Ovary (tissue), 10 donors: ENCODE measurements at places on chromosomes 7 and 10. TPM values are rescaled to one million over a fixed set of nuclear protein-coding genes. Genes with fewer than 3 reads are reported as not detected.

- no peaks in the 10 kb centered on the region for H3K27me3 ChIP-seq
- H3K27ac ChIP-seq: no peak overlapping the region
- no peak for DNase-seq
- peaks cover 3% of the 10 kb centered on the region for H3K4me1 ChIP-seq
- no peaks in the 10 kb centered on the region for H3K36me3 ChIP-seq
These were observed 17.2 kb upstream of the GATA3 start for GRCh38 chr10:8037199-8037801.

DNA sequence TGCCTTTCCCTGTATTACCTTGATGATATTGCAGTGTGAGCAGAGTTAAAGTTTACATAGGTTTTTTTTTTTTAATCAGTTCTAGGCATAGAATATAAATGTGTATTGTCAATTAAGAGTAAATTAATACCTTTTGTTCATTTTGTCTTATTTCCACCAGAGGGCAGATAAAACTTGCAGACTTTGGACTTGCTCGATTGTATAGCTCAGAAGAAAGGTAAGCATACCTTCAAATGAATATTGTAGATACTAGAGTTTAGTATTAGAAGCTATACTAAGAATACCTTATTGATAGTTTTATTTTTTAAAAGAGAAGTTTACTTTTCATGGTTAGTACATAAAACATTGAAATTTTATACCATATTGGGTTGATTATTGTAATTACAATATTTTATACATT, 86.8 kb downstream of the MPLKIP start:
- H3K27me3 ChIP-seq: no peaks in the 10 kb centered on the region
- no peak overlapping the region for H3K27ac ChIP-seq
- no peak for DNase-seq
- H3K4me3 ChIP-seq: no peak overlapping the region

DNA sequence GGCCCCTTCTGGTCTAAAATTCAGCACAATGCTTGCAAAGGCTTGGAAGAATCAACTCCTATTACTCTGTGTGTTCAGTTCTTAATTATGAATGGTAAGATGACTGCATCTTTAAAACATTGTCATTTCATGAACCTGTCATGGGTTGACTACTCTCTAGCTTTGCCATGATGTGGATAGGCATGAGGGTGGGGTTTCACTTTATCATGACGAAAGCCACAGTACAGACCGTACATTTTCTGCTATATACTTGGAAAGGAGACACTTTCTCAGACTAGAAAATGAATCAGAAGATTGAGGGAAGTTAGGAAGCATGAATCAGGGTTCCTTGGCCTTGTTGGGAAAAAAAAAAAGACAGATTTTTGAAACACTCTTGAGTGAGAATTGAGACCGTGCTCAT, 19.7 kb upstream of the MSRB2 start:
- H3K36me3 ChIP-seq: no peaks in the 10 kb centered on the region
- H3K27ac ChIP-seq: no peak overlapping the region
- DNase-seq: no peak
- no peaks in the 10 kb centered on the region for H3K4me1 ChIP-seq
- no peak overlapping the region for H3K4me3 ChIP-seq

DNA sequence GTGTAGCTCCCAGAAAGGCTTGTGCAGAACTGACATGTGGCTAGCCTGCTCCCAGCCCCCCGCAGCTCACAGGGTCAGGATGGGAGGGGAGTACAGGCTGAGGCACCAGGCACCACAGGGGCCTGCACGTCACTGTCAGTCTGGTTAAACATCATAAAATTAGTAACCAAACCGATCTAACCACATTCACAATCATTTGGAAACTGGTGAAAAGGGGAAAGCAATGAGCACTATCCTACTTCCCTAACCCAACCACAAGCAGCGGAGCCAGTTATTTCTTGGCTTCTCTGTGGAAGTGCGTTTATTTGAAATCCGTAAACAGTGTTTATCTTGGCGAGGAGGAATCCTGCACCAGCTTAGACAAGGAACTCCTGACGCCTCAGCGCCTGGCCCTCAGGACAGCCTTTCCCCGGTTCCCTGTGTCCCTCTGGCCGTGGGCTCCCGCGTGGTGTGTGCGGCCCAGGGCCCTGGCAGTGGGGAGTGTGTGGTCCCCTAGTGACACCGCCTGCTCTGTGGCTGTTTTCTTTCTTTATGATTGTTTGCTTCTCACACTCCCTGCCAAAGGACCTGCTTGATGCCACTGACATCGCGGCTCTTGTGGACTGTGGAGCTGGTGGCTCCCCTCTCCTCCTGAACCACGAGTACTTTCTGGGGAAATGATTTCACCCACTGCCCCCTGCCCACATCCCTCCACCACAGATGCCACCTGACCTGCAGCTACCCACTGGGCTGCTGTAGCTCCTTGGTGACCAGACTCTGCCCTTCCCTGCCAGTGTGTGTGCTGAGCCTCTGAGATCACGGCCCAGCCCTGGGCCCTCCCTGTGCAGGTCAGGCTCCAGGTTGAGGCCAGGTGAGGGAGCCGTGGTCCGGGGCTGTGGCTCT, 38.0 kb downstream of the INPP5A start:
- no peaks in the 10 kb centered on the region for H3K36me3 ChIP-seq
- peaks cover 28% of the 10 kb centered on the region for H3K4me1 ChIP-seq
- H3K27ac ChIP-seq: no peak overlapping the region
- no peaks in the 10 kb centered on the region for H3K27me3 ChIP-seq
- no peak overlapping the region for H3K4me3 ChIP-seq

DNA sequence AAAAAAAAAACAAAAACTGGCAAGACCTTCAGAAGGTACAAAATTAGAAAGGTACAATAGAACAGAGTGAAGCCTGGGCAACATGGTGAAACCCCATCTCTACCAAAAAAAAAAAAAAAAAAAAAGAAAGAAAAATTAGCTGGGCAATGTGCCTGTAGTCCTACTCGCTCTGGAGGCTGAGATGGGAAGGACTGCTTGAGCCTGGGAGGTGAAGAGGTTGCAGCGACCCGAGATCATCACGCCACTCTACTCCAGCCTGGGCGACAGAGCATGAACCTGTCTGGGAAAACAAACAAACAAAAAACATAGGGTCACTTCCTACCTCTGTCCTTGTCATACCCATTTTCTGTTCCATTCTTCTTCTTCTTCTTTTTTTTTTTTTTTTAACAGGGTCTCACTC, 45.6 kb upstream of the DLG5 start:
- no peak overlapping the region for H3K4me3 ChIP-seq
- H3K36me3 ChIP-seq: no peaks in the 10 kb centered on the region
- peaks cover 4% of the 10 kb centered on the region for H3K4me1 ChIP-seq
- no peak for DNase-seq

DNA sequence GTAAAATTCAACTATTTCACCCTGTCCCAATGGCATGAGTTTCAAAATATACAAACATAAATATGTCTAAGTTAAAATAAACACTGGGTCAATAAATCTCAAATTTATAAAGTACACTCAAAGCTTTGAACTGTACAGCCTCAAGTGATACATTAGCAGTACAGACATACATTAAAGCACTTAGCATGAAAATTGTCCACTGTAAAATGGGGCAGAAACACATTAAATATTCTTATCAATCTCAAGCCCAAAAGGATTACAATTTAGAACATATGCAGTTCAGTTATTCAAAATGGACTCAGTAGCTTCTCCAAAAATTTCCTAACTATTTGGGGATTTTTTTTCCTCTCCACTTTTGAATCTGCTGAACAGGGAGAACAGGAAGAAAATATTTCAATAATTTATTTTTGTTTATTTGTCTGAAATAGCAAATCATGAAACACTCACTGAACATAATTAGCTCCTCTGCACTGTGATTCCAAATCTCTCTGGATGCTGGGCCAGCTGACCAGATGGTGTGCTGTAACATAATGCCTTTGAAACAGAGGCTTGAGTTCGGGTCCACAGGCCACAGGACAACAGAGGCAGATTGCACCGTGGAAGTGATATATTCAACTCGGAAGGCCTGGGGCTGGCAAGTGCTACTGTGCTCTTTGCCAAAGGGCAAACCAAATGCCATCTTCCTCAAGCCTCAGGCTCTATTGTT, 248.9 kb upstream of the LRRN3 start:
- H3K27me3 ChIP-seq: peaks cover 3% of the 10 kb centered on the region
- H3K27ac ChIP-seq: no peak overlapping the region
- no peaks in the 10 kb centered on the region for H3K36me3 ChIP-seq
- peaks cover 2% of the 10 kb centered on the region for H3K4me1 ChIP-seq
- DNase-seq: no peak

- no peaks in the 10 kb centered on the region for H3K4me1 ChIP-seq
- no peak for DNase-seq
- H3K36me3 ChIP-seq: no peaks in the 10 kb centered on the region
- H3K27ac ChIP-seq: no peak overlapping the region
These were observed 40.9 kb downstream of the PDSS1 start for GRCh38 chr10:26738301-26738911.

GRCh38 chr10:63265222-63265617, 132.1 kb downstream of the NRBF2 start:
- peak overlapping the region; percentile 35 for H3K4me3 ChIP-seq
- H3K36me3 ChIP-seq: no peaks in the 10 kb centered on the region
- peaks cover 5% of the 10 kb centered on the region for H3K4me1 ChIP-seq
- no peak overlapping the region for H3K27ac ChIP-seq
- H3K27me3 ChIP-seq: no peaks in the 10 kb centered on the region
- no peak for DNase-seq

GRCh38 chr7:148944935-148945934, 61.1 kb upstream of the EZH2 start:
- no peak overlapping the region for H3K27ac ChIP-seq
- H3K4me3 ChIP-seq: no peak overlapping the region
- no peaks in the 10 kb centered on the region for H3K36me3 ChIP-seq
- H3K4me1 ChIP-seq: no peaks in the 10 kb centered on the region

DNA sequence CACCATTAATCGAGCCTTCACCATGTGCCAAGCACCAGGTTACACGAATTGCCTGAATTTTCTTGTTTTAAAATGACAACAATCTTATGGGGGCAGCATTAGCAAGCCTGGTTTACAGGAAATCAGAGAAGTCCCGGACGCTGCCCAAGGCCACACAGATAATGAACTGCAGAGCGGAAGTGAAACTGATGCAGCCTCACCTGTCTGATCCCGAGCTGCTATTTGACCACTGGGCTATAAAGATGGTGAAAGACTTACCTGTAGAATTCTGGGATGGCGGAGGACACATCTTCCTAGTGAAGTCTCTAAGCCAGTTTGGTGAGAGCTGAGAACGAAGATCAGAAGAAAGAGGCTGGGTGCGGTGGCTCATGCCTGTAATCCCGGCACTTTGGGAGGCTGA, 21.7 kb upstream of the GALNTL5 start:
- no peaks in the 10 kb centered on the region for H3K36me3 ChIP-seq
- no peak for DNase-seq
- no peaks in the 10 kb centered on the region for H3K27me3 ChIP-seq
- H3K4me1 ChIP-seq: no peaks in the 10 kb centered on the region

DNA sequence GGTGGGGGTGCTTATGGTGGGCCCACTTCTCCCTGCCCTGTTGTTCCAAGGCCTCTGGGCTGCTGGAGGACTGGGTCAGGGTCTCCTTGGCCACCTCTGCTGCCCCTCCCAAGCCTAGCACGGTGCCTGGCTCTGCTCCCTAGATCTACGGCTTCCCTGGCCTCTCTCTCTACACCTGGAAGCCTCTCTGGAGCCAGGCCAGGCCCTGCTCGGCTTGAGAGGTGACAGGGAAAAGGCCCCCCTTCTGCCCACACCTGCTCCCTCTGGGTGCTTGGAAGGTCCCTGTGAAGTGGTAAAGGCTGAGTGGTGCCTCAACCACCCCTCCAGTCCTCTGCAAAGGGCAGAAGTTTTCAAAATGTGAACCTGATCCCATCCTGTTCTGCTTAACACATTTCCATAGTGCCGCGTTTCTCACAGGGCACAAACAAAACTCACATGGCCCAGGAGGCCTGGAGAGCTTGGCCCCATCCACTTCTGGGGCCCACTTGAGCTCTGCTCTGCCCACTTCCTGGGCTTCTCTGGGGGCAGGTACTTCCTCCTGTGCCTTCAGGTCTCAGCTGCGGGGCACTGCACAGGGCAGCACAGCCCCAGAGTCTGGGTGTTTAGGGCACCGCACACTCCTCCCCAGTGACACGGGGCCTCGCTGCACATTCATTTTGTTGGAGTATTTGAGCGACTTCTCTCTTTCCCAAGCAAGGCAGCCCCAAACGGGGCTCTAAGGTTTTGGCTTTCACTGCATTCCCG, 169.9 kb downstream of the PIP4K2A start:
- DNase-seq: no peak
- no peak overlapping the region for H3K4me3 ChIP-seq
- H3K27ac ChIP-seq: no peak overlapping the region
- no peaks in the 10 kb centered on the region for H3K36me3 ChIP-seq
- no peaks in the 10 kb centered on the region for H3K27me3 ChIP-seq
- H3K4me1 ChIP-seq: no peaks in the 10 kb centered on the region

DNA sequence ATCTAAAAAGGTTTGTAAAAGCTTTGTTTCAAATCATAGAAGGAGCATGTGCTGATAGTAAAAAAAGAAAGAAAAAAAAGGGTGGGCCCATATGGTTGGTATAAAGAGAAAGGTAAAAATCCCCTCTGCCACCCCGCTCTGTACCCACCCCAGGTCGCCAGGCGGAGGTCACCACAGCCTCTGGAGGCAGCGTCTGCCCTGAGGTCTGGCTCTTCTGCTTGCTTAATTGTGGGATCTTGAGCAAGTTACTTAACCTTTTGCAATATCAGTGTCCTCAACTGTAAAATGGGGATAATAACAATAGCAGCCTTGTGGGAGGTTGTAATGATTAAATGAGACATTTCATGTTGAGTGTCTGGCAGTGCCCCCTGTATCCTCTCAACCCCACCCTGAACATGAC, 10.7 kb upstream of the PCBD1 start:
- peaks cover 1% of the 10 kb centered on the region for H3K4me1 ChIP-seq
- no peaks in the 10 kb centered on the region for H3K27me3 ChIP-seq
- no peak for DNase-seq
- H3K36me3 ChIP-seq: no peaks in the 10 kb centered on the region

DNA sequence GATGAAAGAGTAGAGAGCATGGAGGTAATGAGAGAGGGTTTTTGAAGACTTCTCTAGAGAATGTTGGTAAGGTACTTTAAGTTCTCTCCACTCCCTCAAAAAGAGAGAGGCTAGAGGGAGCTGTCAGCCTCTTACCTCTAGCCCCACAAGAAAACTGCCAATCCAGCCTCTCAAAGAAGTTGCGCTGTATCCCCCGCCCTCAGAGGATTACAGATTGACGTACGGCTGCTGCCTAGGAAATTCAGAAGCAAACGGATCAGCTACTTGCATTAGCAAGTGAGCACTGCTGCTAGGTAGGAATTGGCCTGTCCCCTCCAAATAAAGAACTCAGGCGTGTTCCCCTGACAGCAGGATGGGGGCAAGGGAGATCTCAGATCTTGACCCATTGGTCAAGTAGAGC, 34.2 kb downstream of the TYW1B start:
- no peak for DNase-seq

GRCh38 chr10:90306187-90306586, 551.7 kb downstream of the HTR7 start:
- no peak for DNase-seq
- H3K36me3 ChIP-seq: no peaks in the 10 kb centered on the region
- H3K4me3 ChIP-seq: no peak overlapping the region
- H3K27me3 ChIP-seq: no peaks in the 10 kb centered on the region

Gene ITIH5
- 18.3 TPM for total RNA-seq

Gene CLDN4
- total RNA-seq: 22.1 TPM

Gene MICALL2
- 4.7 TPM for total RNA-seq

Gene ARMC3
- total RNA-seq: not detected

Gene SCART1
- 3.6 TPM for total RNA-seq

Gene ZP3
- total RNA-seq: 5.3 TPM

Gene CLRN3
- total RNA-seq: 0.24 TPM

Gene ECD
- 22.7 TPM for total RNA-seq

Gene NKX6-2
- total RNA-seq: not detected
